ENCODE measurements at places on chromosomes 3 and 15. TPM values are rescaled to one million over a fixed set of nuclear protein-coding genes. Genes with fewer than 3 reads are reported as not detected.

Gene CPEB1
- 10.6 TPM for total RNA-seq

Gene ARNT2
- 8.1 TPM for total RNA-seq

- no peak for DNase-seq
Observed at GRCh38 chr3:52670621-52671521, 14.8 kb downstream of the PBRM1 start.

DNA sequence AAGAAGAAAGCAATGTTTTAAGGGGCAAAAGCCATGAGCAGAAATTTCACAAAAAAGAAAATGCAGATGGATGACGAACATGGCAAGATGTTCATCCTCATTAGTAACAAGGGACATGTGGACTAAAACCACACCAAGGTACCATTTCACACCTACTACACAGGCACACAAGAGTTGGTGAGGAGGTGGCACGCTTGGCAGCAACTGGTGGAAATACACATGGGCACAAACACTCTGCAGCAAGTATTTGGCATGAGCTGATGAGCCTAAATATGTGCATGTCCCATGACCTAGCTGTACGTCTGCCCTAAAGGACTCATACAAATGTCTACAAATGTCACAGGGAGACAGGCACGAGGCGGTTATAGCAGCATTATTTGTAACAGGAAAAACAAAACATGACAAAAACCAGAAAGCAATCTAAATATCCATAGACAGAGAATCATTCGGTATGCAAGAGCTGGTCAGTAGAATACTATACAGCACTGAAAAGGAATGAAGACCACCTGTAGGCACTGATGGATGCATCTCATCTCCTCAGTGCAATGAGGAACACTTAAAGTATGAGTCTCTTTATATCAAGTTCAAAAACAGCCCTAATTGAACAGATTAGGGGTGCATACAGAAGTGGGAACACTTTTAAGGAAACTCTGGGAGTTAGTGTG is 11.5 kb upstream of the FBLN2 start:
- no peak for DNase-seq

- no peak for DNase-seq
Observed at GRCh38 chr15:33547876-33548275, 237.1 kb downstream of the RYR3 start.

DNA sequence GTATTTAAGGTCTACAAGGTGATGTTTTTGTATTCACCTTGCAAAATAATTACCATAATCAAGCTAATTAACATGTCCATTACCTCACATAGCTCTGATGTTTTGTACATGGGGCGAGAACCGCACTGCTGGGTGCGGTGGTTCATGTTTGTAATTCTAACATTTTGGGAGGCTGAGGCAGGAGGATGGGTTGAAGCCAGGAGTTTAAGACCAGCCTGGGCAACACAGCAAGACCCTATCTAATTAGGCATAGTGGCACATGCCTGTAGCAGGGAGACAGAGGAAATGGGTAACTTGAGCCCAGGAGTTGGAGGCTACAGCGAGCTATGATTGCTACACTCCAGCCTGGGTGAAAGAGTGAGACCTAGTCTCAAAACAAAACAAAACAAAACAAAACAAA is 248.2 kb upstream of the NSMCE3 start:
- no peak for DNase-seq

DNA sequence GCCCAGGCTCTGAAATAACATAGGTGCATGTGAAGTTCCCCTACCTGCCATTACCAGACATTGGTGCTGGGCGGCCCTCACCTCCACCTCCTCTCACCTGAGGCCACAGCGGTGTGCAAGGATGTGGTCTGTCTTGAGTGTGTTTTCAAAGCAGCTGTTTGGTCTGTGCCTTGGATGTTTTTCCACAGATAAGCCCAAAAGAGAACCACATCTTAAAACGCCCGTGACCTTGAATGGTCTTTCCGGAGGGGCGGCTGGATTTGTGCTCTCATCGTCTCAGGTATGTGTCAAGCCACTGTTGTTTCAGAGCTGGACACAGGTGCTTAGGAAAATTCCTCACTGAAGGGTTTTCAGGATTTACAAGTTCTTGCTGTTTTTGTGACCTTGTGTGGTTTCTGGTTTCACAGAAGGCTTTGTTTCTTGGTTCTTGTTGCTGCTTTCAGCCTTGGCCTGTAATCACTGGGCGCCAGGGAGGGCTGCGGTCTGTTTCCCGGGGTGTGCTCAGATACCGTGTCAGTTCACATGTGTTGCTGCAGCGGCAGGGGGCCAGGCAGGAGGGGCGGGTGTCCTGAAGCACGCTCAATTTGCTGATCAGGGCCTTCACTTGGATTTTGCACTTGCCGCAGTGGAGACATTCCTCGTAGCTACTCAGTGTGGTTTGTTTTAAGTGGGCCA is 128.4 kb downstream of the IGF1R start:
- DNase-seq = no peak

DNA sequence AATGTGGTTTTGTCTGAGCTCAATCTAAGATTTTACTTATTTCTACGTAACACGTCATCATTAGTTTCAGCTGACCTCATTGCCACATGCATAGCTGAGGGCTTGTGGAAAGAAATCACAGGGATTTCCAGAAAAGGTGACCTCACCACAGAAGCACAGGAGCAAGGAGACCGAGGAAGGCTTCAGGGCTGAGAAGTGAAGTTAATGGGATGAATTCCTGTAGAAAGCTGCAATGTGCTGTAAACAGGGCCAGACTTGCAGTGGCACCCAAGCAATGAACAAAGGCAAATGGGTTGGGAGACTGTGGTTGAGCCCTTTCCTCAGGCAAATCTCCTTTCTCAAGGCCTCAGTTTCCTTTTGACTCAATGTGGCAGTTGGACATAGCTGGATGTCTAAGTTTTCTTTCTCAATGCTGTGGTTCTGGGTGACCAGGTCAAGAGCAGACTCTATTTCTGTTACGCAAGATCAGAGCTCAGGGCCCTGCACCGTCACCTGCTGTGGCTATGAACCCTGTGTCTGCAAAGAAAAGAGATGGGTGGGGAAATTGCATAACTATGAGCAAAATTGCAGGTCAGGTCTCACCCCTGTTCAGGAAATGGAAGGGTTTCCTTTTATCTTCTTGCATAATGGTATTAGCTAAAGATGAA is 252.2 kb upstream of the TBL1XR1 start:
- no peak for DNase-seq

DNA sequence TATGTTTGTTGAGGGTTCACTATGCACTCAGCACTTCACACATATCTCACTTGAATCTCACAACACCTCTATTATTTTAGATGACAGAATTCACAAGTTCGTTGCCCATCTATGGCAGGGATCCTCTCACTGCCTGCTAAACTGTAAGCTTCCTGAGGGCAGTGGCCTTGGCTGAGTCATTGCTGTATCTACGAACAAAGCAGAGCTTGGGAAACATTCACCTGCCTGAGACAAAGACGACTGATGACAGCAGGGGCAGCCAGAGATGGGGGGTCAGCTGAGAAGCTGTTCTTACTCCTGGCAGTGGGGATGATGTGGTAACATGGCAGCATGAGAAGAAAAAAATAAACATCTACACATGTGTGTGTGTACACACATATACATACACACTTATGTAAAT is 125.5 kb upstream of the NMNAT3 start:
- no peak for DNase-seq

- DNase-seq = no peak
Observed at GRCh38 chr3:124995460-124995994, 60.3 kb downstream of the HEG1 start.

- DNase-seq = no peak
Observed at GRCh38 chr3:72696815-72697214, 151.4 kb downstream of the SHQ1 start.
